ENCODE measurements at places on chromosomes 5 and 9.

DNA sequence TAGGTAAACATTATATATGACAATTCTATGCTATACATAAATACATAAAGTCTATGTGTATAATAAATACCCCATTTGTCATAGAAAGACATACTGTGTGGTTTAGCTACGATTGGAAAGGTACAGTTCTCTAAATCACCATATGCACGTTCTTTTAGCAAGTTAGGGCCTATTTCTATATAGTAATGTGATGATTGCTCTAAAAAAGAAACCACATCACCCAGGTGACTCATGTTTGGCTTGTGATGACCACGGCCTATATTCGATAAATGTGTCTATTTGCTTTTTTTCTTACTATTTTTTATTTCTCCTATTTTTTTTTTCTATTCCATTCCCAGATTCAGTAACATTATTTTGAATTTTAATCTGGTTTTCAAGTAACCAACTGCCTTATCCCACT is 34.7 kb downstream of the RETREG1 start:
- H3K27me3 ChIP-seq = no peaks in the 10 kb centered on the region
- no peaks in the 10 kb centered on the region for H3K36me3 ChIP-seq
- DNase-seq = no peak
- no peaks in the 10 kb centered on the region for H3K4me1 ChIP-seq
- H3K4me3 ChIP-seq = no peak overlapping the region
- H3K27ac ChIP-seq = no peak overlapping the region

DNA sequence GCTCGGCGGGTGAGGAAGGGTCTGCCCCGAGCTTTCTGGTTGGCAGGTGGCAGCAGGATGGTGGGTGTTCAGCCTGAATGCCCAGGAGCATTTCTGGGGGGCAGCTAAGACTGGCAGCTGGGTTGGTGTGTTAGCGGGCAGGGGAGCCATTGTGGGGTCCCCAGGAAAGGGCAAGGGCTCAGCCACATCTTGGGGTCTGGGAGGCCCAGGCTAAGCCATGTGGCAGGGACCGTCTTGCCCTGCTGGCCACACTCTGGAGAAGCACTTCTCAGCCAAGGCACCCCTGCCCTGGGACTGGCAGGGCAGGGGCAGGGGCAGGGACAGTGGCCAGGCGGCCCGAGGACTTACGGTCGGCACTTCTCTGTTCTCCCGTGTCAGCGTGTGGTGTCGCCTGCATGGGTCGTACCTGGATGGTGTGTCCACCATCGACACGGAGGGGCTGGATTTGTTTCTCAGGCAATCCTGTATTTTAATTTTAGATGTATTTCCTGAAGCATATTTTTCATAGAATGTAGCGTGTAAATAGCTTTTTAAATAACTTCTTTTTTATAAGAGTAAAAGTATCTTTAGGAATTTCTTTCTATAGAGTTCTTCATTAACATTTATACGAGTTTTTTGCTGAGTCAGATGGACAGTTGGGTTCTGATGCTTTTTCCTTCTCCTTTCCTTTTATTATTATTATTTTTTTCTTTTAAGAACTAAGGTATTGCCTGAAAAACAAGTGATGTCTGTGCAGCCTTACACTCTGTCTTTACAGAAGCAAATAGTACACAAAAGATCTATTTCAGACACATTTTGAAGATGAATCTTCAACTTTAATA is 102.0 kb downstream of the PHF2 start:
- peak; percentile 34 for DNase-seq
- no peaks in the 10 kb centered on the region for H3K4me1 ChIP-seq
- H3K36me3 ChIP-seq = peaks cover 39% of the 10 kb centered on the region
- no peak overlapping the region for H3K27ac ChIP-seq

DNA sequence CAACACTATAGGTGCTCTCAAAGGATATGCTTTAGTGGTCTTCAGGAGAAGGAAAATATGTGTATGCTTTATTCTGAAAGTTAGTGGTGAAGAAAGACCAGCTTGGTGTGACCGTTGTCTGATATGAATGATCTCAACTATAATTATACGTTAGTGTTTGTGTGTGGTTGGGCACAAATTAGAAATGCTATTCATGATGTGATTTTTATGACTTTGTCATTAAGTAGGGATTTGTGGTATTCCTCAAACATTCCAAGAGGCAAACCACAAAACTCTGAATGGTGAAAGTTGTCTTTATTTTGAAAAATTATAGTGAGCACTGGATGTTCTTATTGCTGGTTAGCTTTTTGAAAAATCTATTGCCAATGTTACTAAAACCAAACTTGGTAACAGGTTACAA is 6.2 kb upstream of the F2R start:
- no peak for DNase-seq
- H3K36me3 ChIP-seq = no peaks in the 10 kb centered on the region
- peaks cover 7% of the 10 kb centered on the region for H3K27me3 ChIP-seq
- no peak overlapping the region for H3K4me3 ChIP-seq
- H3K4me1 ChIP-seq = peaks cover 4% of the 10 kb centered on the region

DNA sequence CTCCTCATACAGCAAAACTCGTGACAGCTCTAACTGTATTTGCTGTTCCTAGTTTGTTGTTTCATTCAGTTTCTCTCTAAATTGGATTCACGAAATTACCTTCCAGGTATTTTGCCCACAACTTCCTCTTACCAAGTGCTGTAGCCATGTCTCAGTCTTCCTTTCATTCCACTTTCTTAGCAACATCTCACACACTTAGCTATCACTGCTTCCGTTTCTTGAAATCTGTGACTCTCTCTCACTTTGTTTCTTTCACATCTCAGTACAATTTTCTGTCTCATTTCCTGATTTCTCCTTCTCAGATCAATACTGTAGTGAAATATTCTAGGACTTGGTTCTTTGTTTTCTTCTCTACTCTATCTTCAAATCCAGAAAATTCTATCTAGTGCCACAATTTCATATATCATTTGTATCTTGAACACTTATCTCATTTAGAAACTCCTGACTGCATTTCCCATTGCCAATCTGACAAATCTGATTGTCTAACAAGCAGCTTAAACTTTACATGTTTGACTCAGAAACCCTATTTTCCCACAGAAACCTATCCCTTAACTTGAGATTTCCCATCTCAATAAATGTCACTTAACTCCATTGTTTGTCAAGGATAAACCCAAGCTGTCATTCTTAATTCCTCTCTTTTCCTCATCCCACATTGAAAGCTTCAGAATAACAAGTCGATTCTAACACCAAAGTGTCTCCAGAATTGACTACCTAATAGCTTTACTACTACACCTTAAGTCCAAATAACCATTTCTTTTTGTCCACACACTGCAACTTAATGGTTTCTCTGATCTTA is 303.1 kb downstream of the CDH12 start:
- H3K27me3 ChIP-seq = no peaks in the 10 kb centered on the region
- no peak overlapping the region for H3K4me3 ChIP-seq
- H3K4me1 ChIP-seq = no peaks in the 10 kb centered on the region
- no peak for DNase-seq
- no peaks in the 10 kb centered on the region for H3K36me3 ChIP-seq
- H3K27ac ChIP-seq = no peak overlapping the region

- no peaks in the 10 kb centered on the region for H3K4me1 ChIP-seq
- H3K27me3 ChIP-seq = no peaks in the 10 kb centered on the region
- DNase-seq = no peak
- no peak overlapping the region for H3K4me3 ChIP-seq
- no peak overlapping the region for H3K27ac ChIP-seq
Observed at GRCh38 chr5:138985683-138986082, 110.5 kb upstream of the LRRTM2 start.

DNA sequence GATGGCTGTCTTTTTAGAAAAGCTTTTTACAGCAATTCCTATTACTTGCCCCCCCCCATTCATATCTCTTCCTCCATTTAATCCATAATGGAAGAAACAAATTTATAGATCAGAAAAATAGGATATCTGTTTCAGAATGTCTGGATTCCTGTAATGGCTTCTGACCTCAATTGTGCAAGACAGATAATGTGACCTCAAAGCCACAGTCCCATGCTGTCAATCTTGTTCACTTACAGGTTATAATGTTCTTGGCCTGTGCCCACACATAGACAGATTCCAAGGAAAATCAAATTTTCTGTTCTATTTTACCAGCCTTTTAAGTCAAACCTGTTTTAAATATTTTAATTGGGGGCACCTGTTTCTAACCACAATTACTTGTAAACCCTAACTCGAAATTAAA is 143.4 kb downstream of the ENTREP1 start:
- DNase-seq = no peak
- H3K4me3 ChIP-seq = no peak overlapping the region
- H3K27me3 ChIP-seq = no peaks in the 10 kb centered on the region

DNA sequence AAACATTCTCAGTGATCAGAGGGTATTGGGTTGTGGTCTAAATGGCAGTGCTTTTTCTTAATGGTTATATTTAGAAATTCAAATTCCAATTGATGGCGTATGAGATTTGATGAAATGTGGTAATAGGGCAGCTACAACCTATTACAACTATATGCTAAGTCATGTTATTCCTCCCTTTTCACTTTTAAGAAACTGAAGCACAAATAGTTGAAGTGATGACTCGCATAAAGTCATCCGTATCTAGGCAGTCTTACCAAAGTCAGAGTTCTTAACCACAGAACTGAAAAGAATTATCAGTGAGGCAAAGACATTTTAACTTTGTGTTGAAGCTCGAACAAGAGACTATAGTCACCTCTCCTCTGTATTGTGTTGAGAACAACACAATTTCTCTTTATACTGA is 28.2 kb downstream of the C9orf152 start:
- H3K27ac ChIP-seq = no peak overlapping the region
- no peaks in the 10 kb centered on the region for H3K4me1 ChIP-seq
- DNase-seq = no peak
- no peaks in the 10 kb centered on the region for H3K36me3 ChIP-seq

DNA sequence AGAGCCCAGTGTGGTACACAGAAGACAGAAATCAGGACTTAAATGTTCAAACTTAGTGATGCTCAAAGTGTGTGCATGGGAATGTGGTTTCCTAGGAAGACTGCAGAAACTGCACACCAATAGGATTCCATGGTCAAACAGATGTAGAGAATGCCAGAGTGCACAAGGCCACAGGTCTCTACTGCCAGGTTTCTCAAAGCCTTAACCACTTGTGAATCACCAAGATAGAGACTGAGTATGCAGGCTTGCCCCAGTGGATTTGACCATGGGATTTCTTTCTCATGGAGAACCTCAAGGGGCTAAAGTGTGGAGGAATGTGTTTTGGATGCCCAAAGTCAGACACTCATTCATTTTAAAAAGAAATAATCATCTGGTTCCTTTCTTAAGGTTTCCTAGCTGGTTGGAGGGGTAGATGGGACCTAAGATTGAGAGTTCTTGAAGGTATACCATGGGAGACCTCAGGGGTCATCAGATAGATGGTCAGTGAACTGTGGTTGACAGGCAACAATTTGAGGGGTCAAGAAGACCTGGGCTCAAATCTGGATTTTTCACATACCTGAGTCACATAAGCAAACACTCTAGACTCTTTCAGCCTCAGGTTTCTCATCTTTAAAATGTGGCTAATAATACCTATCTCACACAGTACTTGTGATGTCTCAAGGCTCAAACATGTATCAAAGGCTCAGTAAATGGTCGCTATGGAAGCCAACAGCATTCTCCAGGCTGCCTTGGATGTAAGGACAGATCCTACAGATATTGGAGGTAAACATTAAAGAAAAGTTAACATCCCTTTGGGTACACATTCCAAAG is 81.1 kb downstream of the BOD1 start:
- H3K27me3 ChIP-seq = no peaks in the 10 kb centered on the region
- H3K36me3 ChIP-seq = no peaks in the 10 kb centered on the region
- H3K4me3 ChIP-seq = no peak overlapping the region
- DNase-seq = no peak

- peaks cover 25% of the 10 kb centered on the region for H3K4me1 ChIP-seq
- peak overlapping the region; percentile 82 for H3K4me3 ChIP-seq
- no peaks in the 10 kb centered on the region for H3K27me3 ChIP-seq
- H3K27ac ChIP-seq = peak overlapping the region; percentile 98
- no peak for DNase-seq
- peaks cover 14% of the 10 kb centered on the region for H3K36me3 ChIP-seq
Observed at GRCh38 chr5:73497497-73498056, 665 bp upstream of the BTF3 start.

- no peaks in the 10 kb centered on the region for H3K27me3 ChIP-seq
- DNase-seq = no peak
- no peak overlapping the region for H3K27ac ChIP-seq
- H3K4me1 ChIP-seq = no peaks in the 10 kb centered on the region
Observed at GRCh38 chr9:23772385-23772783, 53.7 kb downstream of the ELAVL2 start.

DNA sequence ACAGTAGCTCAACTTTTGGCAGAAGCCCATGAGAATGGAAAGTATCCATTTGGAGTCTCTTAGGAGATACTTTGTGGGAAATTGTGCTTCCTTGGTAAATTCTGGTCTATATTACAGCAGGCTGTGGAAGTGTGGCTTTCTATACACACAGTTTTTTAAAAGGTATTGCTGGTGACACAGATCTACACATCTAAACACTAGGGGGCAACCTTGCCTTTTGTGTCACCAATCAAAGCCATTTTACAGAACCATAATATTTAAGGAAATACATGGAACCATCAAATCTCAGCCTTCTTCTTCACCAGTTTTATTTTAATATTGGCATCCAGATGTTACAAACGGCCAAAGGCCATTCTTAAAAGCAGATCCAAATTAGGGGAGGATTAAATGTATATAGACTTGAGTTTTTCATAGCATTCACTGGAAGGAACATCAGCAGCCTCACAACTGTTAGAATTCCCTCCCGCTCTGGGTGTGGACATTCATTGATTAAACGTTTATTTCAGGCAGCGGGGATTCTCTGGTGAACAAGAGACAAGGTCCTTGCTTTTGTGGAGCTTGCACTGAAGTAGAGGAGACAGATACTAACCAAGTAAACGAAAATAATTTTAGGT is 132.4 kb upstream of the EPB41L4A start:
- no peak overlapping the region for H3K27ac ChIP-seq
- no peak for DNase-seq
- H3K4me1 ChIP-seq = no peaks in the 10 kb centered on the region
- no peak overlapping the region for H3K4me3 ChIP-seq
- H3K36me3 ChIP-seq = no peaks in the 10 kb centered on the region
- no peaks in the 10 kb centered on the region for H3K27me3 ChIP-seq

DNA sequence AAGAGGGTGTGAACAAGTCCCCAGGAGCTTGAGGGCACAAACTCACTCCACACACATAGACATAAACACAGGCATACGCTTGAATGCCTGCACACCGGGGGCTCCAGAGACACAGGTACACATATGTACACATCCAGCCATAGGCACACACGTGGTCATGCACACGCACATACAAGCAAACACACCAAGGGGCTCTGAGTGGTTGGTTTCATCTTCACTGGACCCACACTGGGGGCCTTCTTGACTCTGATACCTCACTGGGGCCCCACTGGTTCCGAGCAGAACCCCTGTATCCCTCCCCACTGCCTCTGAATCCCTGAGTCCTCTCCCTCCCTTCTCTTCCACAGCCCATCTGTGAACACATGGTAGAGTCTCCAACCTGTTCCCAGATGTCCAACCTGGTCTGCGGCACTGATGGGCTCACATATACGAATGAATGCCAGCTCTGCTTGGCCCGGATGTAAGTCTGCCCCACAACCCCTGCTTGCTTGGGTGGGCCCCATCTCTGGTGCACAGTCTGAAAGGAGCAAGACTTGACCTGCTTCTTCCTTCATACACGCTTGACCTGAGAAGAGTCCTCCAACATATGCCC is 6.4 kb downstream of the SPINK4 start:
- H3K27ac ChIP-seq = no peak overlapping the region
- no peak overlapping the region for H3K4me3 ChIP-seq

GRCh38 chr9:114497236-114497635 is 8.0 kb downstream of the WHRN start:
- H3K4me1 ChIP-seq = peaks cover 6% of the 10 kb centered on the region
- no peak overlapping the region for H3K27ac ChIP-seq
- no peak overlapping the region for H3K4me3 ChIP-seq
- H3K27me3 ChIP-seq = no peaks in the 10 kb centered on the region

GRCh38 chr5:56659971-56660370 is 155.4 kb upstream of the MAP3K1 start:
- no peaks in the 10 kb centered on the region for H3K27me3 ChIP-seq
- H3K36me3 ChIP-seq = no peaks in the 10 kb centered on the region
- DNase-seq = no peak
- H3K27ac ChIP-seq = no peak overlapping the region
